Activated CD8-positive, alpha-beta memory T cell treated with anti-CD3 and anti-CD28 coated beads for 1 hour (primary cell): ENCODE measurements at places on chromosomes 12 and 14.

DNA sequence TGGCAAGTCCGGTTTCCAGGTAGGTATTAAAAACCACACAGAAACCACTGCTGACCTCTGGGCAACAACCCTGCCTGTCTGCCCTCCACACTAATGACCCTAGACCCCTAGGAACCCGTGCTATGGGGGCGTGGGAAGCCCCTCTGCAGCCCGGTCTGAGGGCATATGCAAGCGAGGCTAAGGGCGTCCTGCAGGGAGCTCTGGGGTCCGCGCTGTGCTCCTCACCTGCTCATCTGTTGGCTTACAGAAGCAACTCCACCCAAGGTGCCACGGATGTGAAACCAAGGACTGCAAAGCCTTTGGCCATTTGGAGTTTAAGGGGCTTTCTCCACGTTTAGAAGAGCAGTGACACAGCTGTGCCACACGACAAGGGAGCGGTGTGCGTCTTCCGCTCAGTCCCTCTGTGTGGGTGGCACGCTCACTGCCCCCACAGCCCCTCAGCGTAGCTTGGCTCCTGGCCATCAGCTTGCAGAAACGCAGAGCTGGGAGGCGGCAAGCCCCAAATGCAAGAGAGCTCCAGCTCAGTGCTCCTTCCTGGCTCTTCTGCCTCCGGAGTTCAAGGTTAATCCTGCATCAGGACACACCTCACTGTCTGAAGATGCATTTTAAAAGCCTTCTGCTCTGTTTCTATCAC is 18.4 kb downstream of the AMN start:
- no peak for DNase-seq

DNA sequence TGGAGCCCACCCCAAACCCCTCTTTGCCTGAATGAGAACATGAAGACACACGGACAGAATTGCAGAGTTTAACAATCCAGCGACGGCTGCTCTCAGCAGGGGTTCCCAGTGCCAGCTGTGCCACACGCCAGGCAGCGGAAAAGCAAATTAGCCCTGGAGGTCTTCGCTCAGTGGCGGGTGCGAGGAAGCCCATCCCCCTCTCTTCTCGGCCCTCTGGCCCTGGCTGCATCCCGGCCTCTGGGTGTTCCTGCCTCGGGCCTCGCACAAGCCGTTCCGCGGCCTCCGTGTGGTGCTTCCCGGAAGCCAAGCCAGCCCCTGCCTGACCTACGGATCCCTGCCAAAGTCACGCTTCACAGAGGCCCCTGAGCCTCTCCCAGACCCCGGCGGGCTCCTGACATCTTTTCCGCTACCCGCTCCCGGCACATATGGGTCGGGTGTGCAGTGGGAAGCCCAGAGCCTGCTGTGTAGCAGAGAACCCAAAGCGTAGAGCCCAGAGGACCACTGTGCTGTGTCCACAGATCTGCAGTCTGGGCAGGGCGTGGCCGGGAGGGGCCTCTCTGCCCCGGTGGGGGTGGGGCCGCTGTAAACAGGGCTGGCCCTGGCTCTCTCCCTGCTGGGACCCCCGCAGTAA is 70.7 kb upstream of the GALNT9 start:
- no peak for DNase-seq

DNA sequence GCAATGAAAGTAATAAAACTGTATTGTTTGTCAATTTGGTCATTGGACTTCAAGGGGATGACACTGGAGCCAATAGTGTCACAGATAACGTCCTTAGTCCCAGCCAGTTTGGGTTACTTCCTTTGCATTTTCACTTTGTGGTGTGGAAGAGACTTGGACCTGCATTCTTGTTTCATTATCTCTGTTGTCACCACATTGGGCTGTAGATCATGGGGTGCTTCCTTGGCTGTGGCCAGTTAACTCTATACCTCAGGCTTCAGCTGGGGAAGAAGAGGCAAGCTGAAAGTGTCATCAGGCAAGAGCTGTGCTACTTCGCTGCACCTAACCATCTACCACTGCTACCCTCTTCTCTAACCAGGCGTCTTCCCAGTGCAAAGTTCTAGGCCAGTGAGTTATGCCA is 15.1 kb upstream of the CISTR start:
- no peak for DNase-seq

DNA sequence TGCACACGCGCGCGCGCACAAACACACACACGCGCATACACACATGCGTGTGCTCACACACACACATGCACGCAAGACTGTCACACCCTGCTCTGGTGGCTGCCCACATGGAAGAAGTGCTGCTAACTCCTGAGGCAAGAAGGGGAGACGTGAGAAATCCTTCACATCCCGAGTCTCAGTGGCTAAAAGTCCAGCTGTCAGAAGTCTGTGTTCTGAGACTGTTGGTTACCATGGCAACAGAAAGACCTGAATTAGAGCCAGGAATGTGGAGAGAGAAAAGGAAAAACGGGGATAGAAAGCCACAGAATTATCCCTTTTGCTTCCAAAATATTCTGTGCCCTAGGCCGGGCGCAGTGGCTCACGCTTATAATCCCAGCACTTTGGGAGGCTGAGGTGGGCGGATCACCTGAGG is 71.2 kb downstream of the PPFIBP1 start:
- DNase-seq, result no peak

DNA sequence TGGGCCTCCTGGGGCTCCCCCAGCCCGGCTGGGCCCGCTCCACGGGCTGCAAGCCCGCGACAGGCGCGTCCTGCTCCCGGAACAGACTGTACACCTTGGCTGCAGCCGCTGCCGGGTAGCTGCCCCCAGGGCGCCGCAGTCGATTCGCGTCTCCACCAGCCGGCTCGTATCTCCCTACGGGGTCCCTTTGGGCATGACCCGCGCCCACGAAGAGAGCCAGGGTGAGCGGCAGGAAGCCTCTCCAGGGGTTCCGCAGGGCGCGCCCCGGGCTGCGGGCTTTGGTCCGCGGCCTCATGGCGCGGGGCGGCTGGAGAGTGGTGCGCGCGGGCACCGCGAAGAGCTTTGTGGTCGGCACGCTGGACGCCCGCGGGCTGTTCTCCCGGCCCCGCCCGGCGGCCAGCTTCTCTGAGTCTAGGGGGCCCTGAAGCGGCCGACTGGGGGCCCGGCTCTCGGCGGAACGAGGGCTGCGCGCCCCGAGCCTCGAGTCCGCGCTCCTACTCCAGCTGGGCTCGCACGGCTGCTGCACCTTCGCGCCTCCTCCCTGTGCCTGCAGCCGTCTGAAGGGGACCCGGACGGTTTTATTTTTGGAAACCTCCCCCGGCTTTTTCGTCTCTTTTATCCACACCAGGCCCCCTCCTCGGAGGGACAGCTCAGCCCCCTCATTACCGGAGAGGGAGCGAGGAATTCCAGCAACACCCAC is at the start of gene LTBP2:
Gene LTBP2, minus strand, starts transcription at position 588 of the 700 bp plus-strand sequence. Its CDS starts 293 bp downstream, at position 295.
- DNase-seq, result no peak

DNA sequence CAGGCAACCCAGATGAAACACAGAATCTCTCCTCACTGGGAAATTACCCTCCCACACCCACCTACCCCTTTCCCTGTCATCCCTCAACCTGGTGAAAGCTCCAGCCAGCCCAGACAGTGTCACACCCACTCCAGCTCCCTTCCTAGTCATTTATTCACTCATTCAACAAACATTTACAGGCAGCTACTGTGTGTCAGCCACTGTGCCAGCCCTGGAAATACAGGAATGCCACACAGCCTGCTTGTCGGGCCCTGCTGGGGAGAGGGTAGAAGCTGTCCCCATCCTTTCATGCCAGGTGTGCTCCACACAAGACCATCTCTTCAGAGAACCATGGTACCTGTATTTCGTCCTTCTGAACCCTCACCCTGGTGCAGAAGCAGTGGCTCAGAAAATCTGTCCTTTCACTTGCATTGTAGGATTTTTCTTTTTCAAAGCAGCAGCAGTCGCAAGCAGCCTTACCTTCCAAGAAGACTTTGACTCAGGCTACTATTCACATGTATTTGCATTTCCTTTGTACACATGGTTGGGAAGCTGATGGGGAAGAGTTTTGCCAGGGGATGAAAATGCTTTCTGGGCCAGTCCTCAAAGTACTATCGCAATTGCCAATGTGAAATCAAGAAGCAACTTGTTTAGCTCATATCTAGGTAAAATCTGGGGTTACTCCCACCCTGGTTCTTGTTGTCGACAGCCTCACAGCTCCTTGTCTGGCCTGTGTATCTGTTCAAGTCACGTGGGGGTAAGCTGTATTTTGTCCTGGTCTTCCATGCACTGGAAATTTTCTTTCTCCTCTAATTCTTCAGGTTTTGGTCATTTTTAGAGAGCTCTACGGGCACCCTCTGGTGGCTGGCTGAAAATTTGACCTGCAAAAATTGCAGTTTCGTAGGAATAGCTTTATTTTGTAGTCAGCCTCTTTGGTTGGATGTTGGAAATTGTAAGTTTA is 147.4 kb upstream of the EGLN3 start:
- no peak for DNase-seq

- DNase-seq, result no peak
Observed at GRCh38 chr14:23895480-23895879, 58.1 kb upstream of the DHRS4 start.

DNA sequence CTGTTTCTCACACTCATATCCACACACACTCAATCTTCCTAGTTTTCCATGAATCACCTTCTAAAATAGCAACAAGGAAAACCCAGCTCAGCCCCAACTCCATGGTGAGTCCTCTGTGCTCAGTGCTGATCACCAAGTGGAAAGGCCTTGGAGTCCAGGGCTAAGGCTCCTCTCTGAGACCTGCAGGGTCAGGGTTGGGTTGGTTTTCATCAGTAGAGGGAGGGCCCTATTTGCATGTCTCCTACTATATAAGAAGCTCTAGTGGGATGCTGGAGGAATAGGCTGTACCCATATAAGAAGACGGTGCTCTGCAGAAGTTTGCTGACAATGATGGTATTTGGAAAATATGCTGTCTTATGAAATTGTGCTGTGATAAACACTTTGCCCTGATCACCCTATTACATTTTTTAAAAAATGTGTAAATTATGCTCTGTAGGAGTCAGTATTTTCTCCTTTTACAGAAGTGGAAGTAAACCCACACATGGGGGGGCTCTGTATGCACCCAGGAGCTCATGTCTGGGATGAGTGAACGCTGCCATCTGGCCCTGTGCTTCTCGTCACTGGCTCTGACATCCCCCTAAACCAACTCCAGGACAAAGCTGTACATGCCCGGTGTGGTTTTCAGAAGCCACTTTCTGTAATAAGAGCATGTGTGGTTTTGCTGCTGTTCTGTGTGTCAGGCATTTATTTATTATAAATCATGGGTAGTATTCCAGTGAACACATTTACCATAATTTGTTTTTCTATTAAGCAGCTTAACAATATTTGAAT is 536.3 kb downstream of the TMEM121 start:
- DNase-seq, result no peak

DNA sequence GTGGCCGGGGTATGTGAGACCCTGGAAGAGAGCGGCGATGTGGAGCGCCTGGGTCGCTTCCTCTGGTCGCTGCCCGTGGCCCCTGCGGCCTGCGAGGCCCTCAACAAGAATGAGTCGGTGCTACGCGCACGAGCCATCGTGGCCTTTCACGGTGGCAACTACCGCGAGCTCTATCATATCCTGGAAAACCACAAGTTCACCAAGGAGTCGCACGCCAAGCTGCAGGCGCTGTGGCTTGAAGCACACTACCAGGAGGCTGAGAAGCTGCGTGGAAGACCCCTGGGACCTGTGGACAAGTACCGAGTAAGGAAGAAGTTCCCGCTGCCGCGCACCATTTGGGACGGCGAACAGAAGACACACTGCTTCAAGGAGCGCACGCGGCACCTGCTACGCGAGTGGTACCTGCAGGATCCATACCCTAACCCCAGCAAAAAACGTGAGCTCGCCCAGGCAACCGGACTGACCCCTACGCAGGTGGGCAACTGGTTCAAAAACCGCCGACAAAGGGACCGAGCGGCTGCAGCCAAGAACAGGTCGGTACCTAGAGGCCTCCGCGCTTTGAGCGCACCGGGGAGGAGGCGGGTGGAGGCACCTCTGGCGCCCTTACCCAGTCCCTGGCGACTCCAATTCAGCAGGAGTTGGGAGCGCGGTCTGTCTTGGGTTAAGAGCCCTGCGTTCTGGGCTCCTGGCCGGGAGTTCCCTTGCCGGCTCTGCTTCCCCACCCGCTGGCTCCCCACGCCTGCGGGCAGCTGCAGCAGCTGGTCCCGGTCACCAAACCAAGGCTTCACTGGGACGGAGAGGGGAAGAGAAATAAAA is 700 bp downstream of the SIX6 start:
- no peak for DNase-seq

DNA sequence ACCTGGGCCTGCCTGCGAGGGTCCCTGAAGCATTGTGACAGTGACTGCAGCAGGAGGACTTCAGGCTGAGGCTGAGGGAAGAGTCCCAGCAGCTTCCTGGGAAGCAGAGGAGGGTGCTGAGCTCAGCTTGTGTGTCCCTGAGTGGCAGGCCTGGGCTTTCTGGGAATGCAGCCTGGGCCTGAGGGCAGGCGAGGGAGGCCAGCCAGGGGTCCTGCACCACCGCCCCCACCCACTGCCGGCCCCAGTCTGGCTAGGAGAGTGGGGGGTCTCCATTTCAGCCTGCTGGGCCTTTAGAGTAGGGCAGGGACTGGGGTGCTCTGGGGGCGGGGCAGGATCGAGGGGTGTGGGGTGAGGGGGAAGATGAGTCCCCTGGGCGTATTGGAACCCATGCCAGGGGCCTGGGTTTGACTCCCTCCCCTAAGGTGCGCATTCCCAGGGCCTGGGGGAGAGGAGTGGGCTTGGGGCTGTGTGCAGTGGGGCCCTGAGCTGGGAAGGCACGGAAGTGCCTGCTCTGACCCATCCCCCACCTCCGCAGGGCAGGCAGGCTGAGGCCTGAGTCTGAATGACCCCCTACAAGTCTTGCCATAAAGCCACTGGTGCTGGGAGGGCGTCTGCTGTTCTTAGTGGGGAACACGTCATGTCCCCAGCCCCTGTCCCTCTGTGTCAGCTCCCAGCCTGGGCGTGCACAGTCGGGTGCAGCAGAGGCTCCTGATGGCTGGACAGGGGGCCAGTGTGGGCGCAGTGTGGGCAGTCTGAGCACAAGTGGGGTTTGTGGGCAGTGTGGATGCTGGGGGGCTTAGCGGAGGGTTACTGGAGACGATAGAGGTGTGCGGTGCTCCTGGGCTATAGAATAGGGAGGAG is 46.4 kb downstream of the KRT80 start:
- no peak for DNase-seq

- DNase-seq, result no peak
Observed at GRCh38 chr14:75079521-75079920, 10.1 kb downstream of the ZC2HC1C start.

GRCh38 chr14:84575681-84576080 is 954.3 kb upstream of the FLRT2 start:
- no peak for DNase-seq

GRCh38 chr14:97485201-97485600 is 688.0 kb downstream of the VRK1 start:
- DNase-seq, result no peak

DNA sequence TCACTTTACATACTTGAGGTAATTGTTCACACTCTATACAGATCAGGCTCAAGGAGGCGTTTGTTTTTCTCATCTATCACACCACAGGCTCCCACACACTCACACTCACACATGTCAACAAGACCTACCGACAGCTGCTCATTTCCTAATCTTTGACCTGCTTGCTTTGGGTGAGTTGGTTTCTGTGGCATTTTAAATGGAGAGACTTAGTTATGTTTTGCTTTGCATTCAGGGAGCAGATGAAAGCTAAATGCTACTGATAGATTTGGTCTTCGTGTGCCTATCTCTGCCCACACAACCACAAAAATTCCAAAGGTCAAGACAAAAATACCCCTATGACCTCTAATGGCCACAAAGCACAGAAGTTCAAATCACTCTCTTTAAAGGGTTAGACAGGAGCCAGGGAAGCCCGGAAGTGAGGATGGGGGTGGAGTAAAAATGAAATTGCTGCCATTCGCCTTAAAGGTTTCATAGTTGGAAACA is 203.5 kb upstream of the G2E3 start:
- DNase-seq, result no peak

- no peak for DNase-seq
Observed at GRCh38 chr12:94644141-94644979, 6.0 kb downstream of the TMCC3 start.
